ENCODE measurements at places on chromosomes 6 and 20.
A peak's percentile ranks its signal among the peaks of the same experiment; 100 is the strongest.

GRCh38 chr6:45327956-45328522, at the start of gene RUNX2:
Gene RUNX2, plus strand, starts transcription at chr6:45328330. Its CDS starts 397 bp downstream, at chr6:45328727.
- no peak for DNase-seq

DNA sequence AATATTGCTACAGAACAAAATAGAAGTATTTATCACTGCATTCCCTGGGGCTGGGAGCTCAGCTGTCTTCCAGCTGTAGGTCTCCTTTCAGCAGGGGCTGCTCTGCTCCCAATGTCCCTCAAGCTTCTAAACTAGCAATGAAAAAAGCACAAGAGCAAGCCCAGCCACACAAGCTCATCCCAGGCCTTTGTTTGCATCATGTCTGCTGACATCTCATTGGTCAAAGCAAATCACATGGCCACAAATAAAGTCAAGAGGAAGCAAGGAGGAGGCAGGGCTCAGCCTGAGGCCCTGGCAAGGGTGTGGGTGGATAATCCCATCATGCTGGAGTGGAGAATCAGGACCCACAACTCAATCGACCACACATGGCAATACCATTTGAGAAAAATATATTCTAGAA, 2.2 kb upstream of the BFSP1 start:
- peak; percentile 52 for DNase-seq

- DNase-seq, result no peak
Measured at GRCh38 chr20:1711826-1712601, 54.4 kb upstream of the SIRPG start.

DNA sequence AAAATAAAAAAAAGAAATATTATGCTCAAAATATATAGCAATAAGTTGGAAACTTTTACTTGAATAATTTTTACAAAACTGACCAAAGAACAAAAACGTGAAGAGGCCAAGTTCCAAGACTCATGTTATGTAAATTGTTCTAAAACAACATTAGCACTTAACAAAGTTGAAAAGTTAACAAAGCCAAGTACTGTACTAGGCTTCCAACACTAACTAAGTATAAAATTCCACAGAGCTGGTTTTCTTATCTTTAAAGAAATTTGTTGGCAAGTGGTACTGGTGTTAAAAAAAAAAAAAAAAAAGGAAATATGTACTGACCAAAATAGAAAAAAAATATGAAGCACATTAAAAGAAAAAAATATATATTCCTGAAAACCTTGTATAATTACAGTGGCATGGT, 127.8 kb downstream of the SLC16A10 start:
- no peak for DNase-seq

- DNase-seq, result no peak
Measured at GRCh38 chr20:10893321-10893720, 219.5 kb upstream of the JAG1 start.

GRCh38 chr6:155828989-155829388, 373.4 kb upstream of the NOX3 start:
- DNase-seq, result no peak

GRCh38 chr20:45701104-45701503, 734 bp upstream of the WFDC13 start:
- no peak for DNase-seq

DNA sequence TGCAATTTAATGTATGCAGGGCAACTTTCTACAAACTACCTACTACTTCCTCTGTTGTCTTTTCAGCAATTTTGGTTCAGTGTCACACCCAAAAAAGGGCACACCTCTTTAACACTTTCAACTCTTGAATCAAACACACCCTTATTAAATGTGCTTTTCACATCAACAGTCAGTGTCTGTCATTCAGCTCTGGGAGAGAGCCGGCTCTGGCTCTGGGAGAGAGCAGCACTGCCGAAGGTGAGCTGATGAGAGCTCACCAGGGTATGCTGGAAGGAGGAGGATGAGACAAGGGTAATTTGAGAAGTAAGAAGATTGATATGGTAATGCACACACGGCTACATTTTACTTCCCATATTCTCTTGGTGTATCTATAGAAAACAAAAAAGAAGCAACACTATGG, 134.3 kb downstream of the RTN4IP1 start:
- DNase-seq, result no peak

- no peak for DNase-seq
Measured at GRCh38 chr20:20173254-20173653, 120.9 kb downstream of the CFAP61 start.

- no peak for DNase-seq
Measured at GRCh38 chr20:50629670-50630045, 61.7 kb downstream of the RIPOR3 start.

DNA sequence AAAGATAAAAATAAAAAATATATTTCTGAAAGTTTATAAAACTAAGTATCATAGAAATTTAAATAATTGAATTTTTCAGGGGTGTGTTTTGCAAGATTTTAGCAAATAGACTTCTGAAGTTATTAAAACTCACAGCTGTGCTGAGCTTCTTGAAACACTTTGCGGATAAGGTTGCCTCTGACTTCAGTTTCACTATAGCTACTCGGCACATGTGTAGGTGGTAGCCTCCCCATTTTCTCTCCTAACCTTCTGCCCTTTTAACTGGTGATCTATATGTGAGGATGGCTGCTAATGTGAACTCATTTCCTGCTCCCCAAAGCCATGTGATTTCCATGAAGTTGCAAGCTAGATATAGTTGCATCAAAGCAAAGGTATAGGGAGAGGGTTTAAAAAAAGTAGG, 129.3 kb upstream of the STMND1 start:
- DNase-seq, result no peak

DNA sequence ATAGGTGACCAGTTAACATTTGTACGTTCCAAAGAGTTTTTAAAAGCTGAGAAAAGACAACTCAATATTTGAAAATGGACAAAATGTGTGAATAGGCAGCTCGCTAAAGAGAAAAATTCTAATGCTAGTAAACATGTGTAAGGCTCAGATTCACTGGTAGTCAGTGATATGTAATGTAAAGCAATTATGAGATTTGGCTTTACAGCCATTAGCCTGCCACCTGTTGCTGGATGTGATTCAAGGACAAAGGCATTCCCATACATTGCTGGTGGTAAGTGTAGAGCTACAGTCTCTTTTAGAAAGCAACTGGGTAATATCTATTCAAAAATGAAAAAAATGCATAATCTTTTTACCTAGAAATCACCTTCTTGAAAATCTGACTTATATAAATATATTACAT, 114.3 kb downstream of the COL19A1 start:
- no peak for DNase-seq

GRCh38 chr6:28794175-28795002, 129.4 kb downstream of the TRIM27 start:
- DNase-seq, result no peak

GRCh38 chr20:23147964-23148730, 62.0 kb upstream of the CD93 start:
- DNase-seq, result no peak

DNA sequence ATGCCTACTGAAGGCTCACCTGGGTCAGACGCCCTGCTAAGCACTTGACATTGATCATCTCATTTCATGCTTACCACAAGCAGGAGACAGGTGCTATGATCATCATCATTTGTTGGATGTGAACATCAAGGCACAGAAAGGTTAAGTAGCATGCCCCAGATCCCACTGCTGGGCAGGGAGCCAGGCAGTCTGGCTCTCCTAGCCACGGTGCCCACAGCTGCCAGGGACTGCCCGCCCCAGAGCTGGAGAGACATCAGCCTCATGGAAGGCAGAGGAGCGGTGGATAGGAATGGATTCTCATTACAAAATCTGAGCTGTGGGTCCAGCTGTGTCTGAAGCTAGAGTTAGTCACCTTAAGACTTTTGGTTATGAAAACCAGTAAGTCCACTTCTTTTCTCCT, 3.6 kb downstream of the SULF2 start:
- DNase-seq, result no peak

- no peak for DNase-seq
Measured at GRCh38 chr20:63432577-63433325, 39.7 kb downstream of the KCNQ2 start.

DNA sequence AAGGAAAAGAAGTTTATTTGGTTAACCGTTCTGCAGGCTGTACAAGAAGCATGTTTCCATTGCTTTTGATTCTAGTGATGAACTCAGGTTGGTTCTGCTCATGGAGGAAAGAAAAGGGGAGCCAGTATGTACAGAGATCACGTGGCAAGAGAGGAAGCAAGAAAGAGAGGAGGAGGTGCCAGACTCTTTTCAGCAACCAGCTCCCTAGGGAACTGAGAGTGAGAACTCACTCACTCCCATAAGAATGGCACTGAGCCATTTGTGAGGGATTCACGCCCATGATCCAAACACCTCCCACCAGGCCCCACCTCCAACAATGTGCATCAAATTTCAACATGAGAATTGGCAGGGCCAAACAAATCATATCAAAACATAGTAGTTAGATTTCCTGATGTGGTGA, 649.1 kb downstream of the EPM2A start:
- peak; percentile 88 for DNase-seq

- no peak for DNase-seq
Measured at GRCh38 chr6:135372758-135373157, 124.8 kb downstream of the AHI1 start.

DNA sequence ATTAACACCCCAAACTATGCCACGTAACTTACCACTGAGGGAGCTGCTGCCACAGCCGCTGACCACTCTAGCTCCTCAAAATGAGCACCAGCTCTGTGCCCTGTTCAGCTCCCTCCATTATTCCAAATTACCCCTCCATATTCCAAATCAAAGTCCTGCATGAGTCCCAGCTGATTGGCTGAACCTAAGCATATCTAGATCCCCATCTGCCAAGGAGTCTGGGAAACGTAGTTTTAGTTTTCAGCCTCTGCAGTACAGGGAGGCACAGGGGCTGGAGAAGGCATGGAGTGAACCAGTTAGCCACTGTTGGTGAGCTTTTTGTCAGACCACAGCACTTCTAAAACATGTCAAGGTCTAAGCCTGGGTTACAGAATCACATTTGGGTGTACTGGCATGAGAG, 15.9 kb downstream of the UNC5CL start:
- DNase-seq, result no peak

DNA sequence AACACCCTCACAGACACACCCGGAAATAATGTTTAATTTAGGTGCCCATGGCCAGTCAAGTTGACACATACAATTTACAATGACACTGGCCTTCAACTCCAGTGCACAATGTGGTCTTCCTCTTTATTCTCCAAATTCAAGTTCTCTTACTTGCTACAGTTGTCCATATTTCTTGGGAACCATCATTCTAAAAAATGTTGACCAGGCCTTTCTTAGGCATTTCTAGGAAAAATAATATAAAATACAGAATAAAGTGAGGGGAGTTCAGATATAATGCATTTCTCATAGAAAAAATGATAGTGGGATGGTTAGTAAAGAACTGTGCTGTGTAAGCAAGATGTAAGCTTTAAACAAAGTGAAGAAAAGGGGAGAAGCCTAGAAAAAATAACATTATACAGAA, 298.9 kb downstream of the ARHGAP18 start:
- DNase-seq, result no peak

- no peak for DNase-seq
Measured at GRCh38 chr6:9593554-9593953, 821.3 kb downstream of the TFAP2A start.

DNA sequence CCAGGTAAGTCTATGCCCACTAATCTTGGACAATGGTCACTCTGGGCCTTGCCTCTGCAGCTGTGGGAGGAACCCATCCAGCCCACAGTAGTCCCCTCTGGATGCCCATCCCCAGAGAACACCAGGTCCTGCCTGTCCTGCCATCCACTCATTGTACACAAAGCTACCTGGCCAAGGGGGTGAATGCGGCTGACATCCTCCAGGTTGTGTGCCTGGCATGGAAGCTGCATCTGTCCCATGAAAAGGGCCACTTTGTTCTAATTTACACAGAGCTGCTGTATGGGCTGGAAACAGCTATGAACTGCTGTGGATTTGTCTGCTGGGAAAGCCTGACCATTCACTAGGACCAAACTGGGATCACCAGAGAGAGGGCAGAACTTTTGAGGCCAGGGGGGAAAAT, 324.8 kb downstream of the LRFN2 start:
- DNase-seq, result no peak

GRCh38 chr6:23395381-23395780, 730.6 kb upstream of the NRSN1 start:
- DNase-seq, result no peak

DNA sequence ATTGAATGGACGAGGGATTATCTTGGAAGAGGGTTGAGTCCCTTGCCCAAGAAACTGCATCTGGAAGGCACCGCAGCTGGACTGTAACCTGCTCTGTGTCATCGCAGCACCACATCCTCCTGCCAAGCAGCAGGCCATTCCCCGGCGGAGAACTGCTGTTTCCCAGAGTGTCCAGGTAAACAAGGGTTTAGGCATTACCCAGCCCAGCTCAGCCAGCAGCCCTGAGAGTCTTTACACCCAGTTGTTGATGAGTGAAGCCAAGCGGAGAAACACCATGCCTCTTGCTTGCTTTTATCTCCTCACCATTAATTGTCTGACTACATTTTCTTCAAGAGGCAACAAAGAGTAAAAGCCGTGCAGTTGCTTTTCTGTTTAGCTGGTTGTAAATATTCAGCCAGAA, 104.1 kb downstream of the CDH4 start:
- no peak for DNase-seq

DNA sequence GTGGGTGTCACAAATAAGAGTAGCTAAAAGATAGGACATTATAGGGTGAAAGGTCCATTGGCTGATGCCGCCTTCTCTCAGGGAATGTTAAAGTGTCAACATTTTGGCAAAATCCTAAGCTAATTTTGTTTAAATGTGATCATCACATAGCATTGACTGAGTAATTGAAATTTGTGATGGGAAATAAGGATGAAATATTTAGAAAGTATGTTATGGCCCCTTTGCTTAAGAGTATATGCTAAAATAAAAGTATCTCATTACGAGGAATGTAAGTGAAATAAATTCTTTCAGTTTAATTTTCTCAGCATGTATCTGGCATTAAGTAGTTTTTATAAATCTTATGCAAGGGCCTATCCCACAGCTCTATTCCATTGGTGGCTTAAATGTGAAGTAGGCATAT, 229.2 kb downstream of the PRL start:
- DNase-seq, result no peak

DNA sequence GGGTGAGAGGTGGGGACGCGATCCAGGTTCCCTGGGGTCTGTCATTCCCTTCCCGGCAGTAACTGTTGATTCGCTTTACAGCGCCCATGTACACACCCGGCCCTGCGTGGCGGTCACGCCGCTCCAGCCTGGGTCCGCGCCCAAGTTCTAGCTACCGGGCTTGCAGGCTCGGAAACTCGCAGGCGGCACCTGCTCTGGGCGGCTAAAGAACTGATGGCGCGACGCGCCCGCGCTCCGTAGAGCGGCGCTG, 1.4 kb upstream of the POU3F2 start:
- peak; percentile 60 for DNase-seq
